Cerebellar nuclear complex (tissue), 1 donor: ENCODE measurements at places on chromosomes 5 and 9.

DNA sequence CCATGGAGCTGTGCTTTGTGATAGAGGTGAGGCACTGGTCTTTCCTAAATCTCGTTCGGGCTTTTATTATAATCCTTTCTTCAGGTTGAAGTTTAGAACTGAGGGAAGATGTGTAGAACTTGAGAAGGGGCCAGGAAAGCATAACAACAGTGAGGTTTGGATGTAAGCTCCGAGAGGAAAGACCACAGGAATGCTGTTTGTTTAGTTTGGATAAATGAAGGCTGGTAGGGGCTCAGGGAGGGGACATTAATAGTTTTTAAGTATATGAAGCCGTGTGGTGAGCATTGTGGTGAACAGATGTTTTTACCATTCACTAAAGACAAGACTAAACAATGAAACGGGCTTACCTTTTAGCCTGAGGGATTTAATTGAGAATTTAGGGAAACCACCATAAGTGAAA lies 130.8 kb downstream of the ARHGAP26 start:
- no peak for DNase-seq

- DNase-seq = no peak
Observed at GRCh38 chr5:14439087-14439871, 142.3 kb upstream of the OTULINL start.

- DNase-seq = no peak
Observed at GRCh38 chr5:92206681-92207080, 823.6 kb upstream of the ARRDC3 start.

- no peak for DNase-seq
Observed at GRCh38 chr9:99107421-99107820, 2.5 kb downstream of the TGFBR1 start.

DNA sequence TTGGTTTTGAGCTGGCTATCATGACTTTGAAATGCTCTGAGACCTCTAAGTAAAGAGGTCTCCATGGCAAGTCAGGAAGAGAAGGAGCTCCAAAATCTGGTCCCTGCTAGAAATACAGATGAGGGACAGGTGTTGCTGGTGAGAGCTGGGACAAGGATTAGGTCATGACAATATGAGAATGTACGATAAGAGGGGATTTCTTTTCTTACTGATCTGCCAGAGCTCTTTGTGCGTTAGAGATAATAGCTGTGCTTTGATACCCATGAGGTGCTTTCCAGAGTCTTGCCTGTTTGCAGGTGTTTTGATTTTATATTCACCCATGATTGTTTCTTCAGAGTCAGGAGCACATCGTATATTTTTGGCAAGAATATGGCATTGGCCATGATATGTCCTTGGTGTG lies 56.5 kb downstream of the ANKRD33B start:
- DNase-seq = no peak

DNA sequence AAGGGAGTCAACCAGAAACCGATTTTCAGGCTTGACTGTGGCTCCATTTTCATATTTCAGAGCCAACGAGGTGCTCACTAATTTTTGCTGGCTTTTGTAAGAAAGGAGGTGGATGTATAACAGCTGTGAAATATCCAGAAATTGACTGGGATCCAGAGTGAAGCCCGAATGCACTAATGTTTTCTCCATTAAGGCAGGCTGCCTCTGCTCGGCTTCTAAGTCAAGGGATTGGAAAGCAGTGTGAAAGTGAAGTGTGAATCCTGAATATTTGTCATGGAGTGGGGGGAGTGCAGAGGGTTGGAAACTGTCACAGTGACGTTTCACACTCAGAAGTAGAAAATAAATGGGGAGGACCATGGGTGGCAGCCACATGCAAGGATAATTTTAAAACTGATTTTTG lies 237.4 kb downstream of the GOLPH3 start:
- DNase-seq = no peak

- no peak for DNase-seq
Observed at GRCh38 chr5:77744116-77744515, 32.0 kb downstream of the TBCA start.
